Adrenal gland (tissue), 19 donors: ENCODE measurements at places on chromosomes 2 and 18. TPM values are rescaled to one million over a fixed set of nuclear protein-coding genes. Genes with fewer than 3 reads are reported as not detected.
A peak's percentile ranks its signal among the peaks of the same experiment; 100 is the strongest.

Gene EPAS1
- 178 TPM for polyA plus RNA-seq

Gene ZNF516
- 8.6 TPM for polyA plus RNA-seq

Gene C2orf78
- polyA plus RNA-seq = 0.08 TPM

DNA sequence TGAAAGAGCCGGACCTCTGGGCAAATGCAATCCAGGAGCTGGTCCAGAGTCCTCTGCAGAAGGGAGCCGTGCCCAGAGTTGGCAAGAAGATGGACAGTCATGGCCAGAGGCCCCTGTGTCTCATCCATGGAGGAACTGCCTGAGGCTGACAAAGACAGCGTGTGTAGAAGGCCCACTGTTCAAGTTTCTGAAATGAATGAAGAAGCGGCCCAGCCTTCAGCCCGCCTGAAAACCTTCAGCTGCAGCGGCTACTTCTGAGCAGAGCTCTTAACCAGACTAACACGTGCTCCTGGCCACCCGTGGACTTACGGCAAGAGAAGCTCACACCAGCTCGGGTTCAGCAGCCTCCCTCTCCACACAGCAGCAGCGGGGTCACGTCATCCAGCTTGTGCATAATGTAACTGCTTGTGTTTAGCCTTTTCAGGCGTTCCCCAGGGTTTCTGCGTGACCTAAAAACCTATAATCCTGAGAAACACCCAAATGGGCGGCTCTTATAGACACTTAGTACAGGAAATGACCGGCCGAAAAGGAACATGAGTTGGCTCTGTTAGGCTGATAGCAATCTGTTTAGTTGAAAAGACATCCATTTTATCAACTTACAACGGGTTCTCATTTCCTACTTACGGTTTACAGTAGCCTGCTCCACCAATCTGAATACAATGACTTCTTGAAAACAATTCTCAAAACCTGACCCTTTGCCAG lies at the start of gene FAM124B:
Gene FAM124B (minus strand): TSS at position 467 of the 702 bp plus-strand sequence. CDS start 339 bp downstream, at position 128.
- DNase-seq = peak; percentile 41

- no peak for DNase-seq
These were observed 57.5 kb downstream of the MYCN start for GRCh38 chr2:15997728-15998280.

DNA sequence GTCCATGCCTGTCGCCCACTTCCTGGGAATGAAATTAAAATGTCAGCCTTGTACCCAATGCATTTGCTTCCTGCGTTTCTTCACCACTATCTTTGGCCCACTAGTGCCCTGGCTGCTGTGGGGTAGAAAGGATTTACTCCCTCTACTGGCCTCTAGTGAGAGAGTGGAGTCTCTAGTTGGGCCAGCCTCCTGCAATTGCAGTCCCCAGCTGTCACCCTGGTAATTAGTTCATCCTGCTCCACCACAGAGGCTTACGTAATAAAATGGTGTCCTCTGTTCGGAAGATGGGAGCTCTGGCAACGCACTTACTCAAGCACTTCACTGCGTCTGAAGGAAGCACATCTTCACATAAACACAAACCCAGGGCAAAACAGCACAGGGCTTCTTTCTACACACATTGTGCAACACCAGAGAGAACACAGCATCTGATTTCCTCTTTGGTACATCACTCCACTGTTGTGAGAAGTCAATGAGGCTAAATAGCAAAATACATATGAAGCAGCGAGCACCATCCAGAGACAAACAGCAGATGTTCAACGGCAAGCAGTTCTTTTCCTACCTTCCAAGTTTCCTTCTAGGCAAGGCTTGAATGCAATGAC lies 274.6 kb downstream of the LRATD1 start:
- DNase-seq = no peak

DNA sequence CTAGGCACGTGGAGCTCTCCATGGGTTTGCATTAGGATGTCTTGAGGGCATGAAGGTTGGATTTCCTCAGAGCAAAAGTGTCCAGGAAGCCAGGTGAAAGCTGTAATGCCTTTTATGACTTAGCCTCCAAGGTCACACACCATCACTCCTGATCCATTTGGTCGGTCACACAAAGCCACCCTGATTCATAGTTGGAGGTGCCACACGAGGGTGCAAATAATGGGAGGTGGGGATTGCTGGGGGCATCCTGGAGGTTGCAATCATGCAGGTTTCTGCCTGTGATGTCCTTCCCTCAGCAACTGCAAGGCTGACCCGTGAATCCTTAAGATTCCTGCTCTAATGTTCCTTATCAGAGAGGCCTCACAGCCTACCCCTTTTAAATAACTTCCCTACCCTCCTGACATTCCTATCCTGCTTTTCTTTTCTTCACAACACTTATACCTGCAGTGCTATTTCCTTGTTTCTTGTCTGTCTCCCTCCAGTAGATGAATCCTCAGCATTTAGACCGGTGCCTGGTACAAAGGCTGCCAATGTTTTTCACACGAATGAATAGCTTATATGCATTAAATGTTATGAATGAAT lies 97.1 kb downstream of the LIPG start:
- no peak for DNase-seq

DNA sequence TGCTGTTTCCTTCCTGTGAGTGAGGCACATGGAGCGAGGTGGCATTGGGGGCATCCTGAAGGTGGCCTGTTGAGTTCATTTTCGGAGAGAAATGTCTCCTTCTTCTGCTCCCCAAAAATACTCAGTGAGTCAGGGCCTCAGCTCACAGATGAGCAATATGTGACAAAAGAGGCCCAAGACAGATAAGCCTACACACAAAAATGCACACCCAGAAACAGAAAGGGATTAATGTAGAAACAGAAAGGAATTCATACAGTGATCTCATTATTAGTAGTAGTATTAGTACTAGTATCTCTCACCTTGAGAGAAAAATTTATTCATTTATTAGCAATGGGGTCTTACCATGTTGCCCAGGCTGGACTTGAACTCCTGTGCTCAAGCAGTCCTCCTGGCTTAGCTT lies 5.1 kb downstream of the GPR75 start:
- no peak for DNase-seq

GRCh38 chr2:144156736-144157640 lies 362.9 kb downstream of the ZEB2 start:
- DNase-seq = no peak

DNA sequence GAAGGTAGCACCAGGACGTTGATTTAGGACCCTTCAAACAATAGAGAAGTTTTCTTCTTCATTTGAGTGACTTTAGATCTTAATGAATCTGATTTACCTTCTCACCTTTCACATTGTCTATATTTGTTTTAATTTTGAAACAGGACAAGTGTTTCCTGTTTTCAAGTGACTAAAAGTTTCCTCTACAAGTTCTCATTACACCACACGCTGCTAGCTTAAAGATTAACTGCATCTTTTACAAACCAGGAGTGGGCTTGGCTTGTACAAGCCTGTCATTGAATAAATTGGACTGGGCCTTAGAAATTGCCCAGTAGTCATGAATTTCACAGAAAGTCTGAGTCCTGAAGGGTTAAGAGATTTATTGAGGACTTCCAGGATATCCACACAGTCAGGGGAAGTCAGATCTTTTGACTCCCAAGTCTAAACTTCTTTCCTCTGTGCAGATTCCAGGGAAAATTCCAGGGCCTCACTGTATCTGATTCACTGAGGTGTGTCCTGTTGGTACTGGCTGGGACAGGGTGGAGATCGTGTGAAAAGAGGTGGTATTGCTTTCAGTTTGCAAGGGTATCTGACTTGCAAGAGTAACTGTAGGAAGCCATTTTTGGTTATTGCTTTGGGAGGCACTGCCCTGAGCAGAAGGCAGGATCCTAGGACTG lies 3.4 kb downstream of the SGPP2 start:
- DNase-seq = no peak

DNA sequence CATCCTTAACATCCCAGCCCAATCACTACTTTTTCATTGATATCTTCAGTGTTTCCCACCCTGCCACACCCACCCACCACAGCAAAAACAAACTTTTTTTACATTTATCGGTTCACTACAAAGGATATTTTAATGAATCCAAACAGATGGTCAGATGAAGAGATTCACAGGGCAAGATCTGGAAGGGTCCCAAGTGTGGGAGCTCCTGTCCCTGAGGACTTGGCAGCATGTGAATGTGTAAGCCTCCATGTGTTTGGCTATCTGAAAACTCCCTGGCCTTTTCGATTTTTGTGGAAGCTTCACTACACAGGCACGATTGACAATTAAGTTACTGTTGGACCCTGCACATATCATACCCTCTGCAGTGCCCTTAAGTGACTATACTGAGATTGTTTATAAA lies 48.1 kb upstream of the CRIM1 start:
- no peak for DNase-seq

DNA sequence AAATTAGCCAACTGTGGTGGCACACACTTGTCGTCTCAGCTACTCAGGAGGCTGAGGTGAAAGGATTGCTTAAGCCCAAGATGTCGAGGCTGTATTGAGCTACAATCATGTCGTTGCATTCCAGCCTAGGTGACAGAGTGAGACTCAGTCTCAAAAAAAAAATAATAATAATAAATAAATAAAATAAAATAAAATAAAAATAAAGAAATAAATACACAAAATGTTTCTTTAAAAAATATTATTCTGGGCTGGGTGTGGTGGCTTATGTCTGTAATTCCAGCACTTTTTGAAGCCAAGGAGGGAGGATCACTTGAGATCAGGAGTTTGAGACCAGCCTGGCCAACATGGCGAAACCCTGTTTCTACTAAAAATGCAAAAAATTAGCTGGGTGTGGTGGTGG lies 272.8 kb downstream of the AGPS start:
- no peak for DNase-seq

GRCh38 chr2:203823173-203823572 lies 44.4 kb upstream of the CTLA4 start:
- DNase-seq = no peak

GRCh38 chr18:54924948-54925347 lies 34.3 kb downstream of the CCDC68 start:
- no peak for DNase-seq

- DNase-seq = no peak
These were observed 109.7 kb upstream of the SP3 start for GRCh38 chr2:174074831-174075230.

DNA sequence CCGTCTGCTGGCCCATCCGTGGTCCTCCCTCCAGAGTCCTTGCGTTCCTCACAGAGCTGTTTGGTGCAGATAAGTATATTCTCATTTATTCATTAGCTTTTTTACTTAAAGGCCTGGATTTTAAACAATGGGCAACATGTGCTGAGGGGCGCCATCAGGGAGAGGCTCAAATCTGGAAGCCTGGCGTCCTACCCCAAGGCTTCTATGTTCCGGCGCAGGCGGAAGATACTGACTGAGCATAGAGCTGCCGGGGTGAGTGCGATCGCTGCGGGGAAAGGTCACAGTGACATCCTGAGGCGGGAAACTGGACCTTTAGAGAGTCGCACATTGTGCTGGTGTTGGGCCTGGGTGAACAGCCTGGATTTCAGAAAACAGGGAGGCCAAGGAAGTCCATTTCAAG lies 130.6 kb upstream of the PXDN start:
- DNase-seq = no peak

- DNase-seq = no peak
These were observed 12.1 kb upstream of the GAL3ST2 start for GRCh38 chr2:241764275-241765241.

GRCh38 chr2:232521959-232522622 lies 1.9 kb downstream of the PRSS56 start:
- DNase-seq = no peak

- DNase-seq = no peak
These were observed 136.6 kb downstream of the MTCL1 start for GRCh38 chr18:8841781-8842485.

DNA sequence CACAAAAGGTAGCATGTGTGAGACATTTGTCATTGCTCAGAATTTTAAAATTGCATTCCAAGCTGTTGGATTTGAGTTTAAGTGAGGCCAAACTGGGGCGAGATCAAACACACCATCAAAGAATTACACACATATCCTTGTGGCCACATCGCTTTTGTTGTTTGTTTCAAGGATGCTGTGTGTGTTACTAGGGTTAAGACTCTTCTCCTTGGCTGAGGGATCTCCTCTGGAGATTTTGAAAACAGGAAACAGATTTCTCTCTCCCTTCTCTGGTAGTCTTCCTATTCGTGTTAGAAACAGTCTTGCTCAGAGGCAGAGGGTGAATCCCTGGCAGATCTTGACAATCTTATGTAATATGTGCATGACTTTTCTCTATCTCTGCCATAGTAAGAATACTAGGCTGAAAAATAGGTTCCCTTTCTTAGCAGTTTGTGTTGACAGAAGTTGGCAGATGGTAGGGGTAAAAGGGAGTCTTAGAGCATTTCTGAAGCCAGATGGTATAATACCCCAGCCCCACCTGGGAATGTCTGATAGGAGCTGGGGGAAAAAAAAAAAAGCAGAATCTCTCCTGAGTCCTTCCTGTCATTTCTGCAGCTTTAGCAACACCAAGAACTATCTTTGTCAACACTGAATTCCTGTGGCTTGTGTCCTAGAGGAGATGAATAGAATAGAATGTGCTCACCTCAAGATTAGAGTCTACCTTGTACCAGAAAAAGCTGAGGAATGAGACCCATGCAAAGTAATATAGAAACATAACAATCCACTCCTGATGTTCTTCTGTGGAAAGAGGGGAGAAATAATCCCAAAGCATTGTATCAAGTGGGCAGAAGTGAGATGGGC lies 101.8 kb downstream of the XRCC5 start:
- no peak for DNase-seq

- DNase-seq = no peak
These were observed 121.2 kb downstream of the CABYR start for GRCh38 chr18:24259869-24260641.

DNA sequence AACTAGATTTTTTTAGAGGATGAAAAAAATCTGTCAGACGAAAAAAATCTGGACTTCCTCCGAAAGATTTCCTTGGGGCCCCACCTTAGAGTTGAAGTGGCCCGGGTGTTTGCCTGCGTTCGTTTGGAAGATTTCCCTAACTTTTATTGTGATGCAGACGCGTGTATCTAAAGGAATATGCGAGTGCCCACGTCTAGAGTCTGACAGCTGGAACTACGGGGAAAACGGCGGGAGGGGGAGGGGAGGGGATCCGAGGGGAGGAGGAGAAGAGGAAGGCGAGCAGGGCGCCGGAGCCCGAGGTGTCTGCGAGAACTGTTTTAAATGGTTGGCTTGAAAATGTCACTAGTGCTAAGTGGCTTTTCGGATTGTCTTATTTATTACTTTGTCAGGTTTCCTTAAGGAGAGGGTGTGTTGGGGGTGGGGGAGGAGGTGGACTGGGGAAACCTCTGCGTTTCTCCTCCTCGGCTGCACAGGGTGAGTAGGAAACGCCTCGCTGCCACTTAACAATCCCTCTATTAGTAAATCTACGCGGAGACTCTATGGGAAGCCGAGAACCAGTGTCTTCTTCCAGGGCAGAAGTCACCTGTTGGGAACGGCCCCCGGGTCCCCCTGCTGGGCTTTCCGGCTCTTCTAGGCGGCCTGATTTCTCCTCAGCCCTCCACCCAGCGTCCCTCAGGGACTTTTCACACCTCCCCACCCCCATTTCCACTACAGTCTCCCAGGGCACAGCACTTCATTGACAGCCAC lies 2.4 kb upstream of the SP9 start:
- DNase-seq = no peak

GRCh38 chr2:210399440-210400041 lies 77.0 kb downstream of the LANCL1 start:
- no peak for DNase-seq

- peak; percentile 46 for DNase-seq
These were observed 23.4 kb upstream of the KCNK3 start for GRCh38 chr2:26668856-26669750.
